ENCODE measurements at places on chromosomes 5 and 9. TPM values are rescaled to one million over a fixed set of nuclear protein-coding genes. Genes with fewer than 3 reads are reported as not detected.

DNA sequence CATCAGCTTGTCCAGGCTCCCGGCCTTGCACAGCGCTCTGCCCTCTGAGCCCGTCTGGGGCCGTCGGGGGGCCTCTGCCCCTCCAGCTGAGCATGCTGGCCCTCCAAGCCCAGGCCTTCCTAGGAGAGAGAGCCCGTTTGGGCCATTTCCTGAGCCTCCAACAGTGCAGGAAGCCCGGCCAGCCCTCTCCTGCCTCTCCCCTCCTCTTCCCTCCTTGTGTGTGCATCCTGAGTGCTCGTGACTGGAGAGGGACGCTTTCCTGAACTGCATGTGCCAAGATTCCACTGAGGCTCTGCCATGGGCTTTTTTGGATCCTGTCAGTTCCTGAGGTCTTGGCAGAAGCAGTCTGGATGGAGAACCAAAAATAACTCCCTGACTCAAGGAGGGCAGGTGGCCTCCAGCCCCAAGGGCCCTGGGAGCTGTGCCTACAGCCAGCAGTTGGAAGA, 15.6 kb downstream of the OLFM1 start:
- no peak for DNase-seq

DNA sequence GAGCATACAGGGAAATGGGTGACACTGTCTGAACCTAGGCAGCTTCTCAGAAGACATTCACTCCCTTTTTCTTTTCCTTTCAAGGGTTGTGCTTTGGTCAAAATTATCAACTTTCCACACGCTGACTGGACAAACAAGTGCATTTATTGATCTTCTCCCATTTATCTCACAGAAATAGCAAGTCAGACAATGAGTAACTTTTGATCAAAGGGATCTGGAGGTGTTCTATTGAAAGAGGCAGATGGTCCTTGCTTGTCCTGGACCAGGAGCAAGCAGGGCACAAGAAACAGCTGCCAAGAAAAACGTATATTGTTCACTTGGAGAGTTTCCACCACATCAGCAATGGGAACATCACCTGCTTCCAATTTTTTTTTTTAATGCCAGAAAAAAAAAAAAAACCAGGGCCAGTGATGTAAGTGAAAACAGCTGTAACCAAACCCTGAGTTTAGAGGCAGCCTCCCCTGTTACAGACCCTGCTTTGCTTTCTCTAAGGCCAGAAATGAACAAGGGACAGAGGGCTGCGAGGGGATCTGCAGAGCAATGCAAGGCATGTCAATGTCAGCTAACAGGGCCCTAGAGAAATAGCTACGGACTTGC, 79.8 kb downstream of the NIPSNAP3B start:
- peak; percentile 14 for DNase-seq

GRCh38 chr9:87088192-87088591, 140.9 kb upstream of the GAS1 start:
- DNase-seq: no peak

GRCh38 chr9:81512641-81513040, 176.7 kb downstream of the TLE1 start:
- no peak for DNase-seq

GRCh38 chr9:109907400-109907799, 127.4 kb downstream of the PALM2AKAP2 start:
- peak; percentile 99 for DNase-seq

- DNase-seq: no peak
Observed at GRCh38 chr5:7018198-7018597, 305.0 kb downstream of the TENT4A start.

The NOXA1 gene
- total RNA-seq: 0.87 TPM

DNA sequence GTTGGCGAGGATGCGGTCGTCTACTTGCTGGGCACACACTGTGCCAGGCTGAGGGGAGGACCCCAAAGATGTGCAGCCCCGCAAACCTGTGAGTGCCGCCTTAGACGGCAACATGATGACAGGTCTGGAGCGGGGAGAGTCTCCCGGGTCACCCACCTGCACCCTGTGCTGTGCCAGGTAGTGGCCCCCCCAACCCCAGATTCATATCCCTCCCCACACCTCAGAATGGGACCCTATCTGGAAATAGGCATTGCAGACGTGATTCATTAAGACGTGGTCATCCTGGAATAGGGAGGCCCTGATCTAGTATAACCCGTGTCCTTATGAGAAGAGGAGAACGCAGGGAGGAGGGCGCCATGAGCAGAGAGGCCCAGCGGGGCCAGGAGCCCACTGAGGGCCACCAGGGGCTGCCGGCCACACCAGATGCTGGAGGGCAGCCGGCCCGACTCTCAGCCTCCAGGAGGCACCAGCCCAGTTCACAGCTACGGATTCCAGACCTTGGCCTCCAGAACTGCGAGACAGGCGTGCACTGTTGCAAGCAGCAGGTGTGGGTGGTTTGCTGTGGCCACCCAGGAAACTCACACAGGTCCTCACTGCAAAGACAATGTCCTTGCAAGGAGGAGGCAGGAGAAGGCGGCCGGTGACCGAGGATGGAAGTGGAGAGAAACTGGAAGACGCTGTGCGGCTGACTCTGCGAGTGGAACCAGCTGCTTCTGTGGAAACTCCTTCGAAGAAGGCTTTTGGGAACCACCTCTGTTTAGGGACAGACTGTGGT, 131.9 kb upstream of the LPCAT1 start:
- no peak for DNase-seq

DNA sequence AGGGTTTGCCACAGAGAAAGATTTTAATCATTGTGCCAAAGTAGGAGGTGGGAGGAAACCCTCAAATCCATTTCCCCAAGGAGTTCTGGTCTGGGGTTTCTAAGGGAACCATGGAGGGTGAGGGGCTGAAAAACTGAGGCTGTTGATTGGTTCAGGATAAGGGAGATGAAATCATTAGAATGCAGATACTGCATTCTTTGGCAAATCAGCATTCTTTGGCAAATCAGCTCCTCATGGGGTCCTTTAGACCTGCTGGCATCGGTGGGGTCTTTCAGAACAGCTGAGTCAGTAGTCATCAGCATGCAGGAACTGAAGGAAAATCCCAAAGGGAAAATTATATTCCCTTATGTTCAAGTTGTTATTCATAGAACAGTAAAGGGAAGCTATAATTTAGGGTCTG, 585.5 kb downstream of the ISL1 start:
- no peak for DNase-seq

- no peak for DNase-seq
Observed at GRCh38 chr9:85451680-85452079, 290.1 kb downstream of the AGTPBP1 start.
